ENCODE measurements at places on chromosomes 3 and 15. TPM values are rescaled to one million over a fixed set of nuclear protein-coding genes. Genes with fewer than 3 reads are reported as not detected.
A peak's percentile ranks its signal among the peaks of the same experiment; 100 is the strongest.

CNTN4 gene
- total RNA-seq = not detected

MYLK gene
- total RNA-seq = not detected

DNA sequence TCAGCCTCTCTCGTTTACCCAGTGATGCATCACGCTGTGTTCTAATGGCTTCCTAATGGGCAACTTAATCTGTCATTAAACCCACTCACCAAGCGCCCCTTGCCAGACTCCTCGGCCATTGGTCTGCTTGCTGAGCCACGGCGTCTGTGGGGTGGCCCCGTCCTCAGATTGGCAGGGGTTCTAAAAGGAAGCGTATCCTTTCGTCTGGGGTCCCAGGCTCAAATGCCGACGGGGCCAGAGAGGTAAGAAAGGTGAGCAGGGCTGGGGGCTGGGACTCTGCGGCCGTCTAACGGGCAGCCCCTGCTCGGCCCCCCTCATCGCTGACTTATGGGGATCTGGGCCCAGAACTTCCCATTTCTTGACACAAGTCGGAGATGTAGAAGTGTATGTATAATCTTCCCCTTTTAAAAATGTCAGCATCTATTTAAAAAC is 315.1 kb upstream of the PROK2 start:
- no peak for DNase-seq
- peak overlapping the region; percentile 86 for H3K4me3 ChIP-seq
- H3K27me3 ChIP-seq = no peaks in the 10 kb centered on the region
- peaks cover 14% of the 10 kb centered on the region for H3K4me1 ChIP-seq

DNA sequence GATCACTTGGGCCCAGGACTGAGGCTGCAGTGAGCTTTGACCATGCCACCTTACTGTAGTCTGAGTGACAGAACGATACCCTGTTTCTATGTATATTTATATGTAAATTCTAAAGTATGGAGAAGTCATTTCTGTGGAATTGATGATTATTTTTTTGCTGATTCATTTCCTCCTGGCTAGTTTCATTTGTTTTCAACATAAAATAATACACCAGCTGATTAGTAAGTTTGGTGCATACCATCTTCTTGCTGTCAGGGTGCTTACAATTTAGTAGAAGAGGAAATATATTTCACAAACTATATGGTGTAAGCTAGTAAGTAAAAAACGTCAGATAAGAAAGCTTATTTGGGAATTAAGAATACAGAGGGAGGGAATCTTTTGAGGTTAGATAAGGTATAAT is 36.0 kb downstream of the SLC25A26 start:
- H3K27me3 ChIP-seq = no peaks in the 10 kb centered on the region
- no peak overlapping the region for H3K4me3 ChIP-seq
- peaks cover 12% of the 10 kb centered on the region for H3K36me3 ChIP-seq
- DNase-seq = no peak
- H3K4me1 ChIP-seq = peaks cover 10% of the 10 kb centered on the region
- H3K27ac ChIP-seq = no peak overlapping the region

GRCh38 chr15:51883271-51883837 is 53.9 kb downstream of the TMOD3 start:
- peaks cover 15% of the 10 kb centered on the region for H3K4me1 ChIP-seq
- no peaks in the 10 kb centered on the region for H3K36me3 ChIP-seq
- no peak for DNase-seq
- no peak overlapping the region for H3K27ac ChIP-seq

- DNase-seq = no peak
- H3K27ac ChIP-seq = no peak overlapping the region
- H3K4me1 ChIP-seq = no peaks in the 10 kb centered on the region
- no peak overlapping the region for H3K4me3 ChIP-seq
- peaks cover 8% of the 10 kb centered on the region for H3K36me3 ChIP-seq
- peaks cover 14% of the 10 kb centered on the region for H3K27me3 ChIP-seq
Observed at GRCh38 chr15:71581398-71581930, 228.9 kb upstream of the NR2E3 start.

- no peak overlapping the region for H3K4me3 ChIP-seq
- no peak for DNase-seq
- no peaks in the 10 kb centered on the region for H3K4me1 ChIP-seq
- no peaks in the 10 kb centered on the region for H3K27me3 ChIP-seq
- H3K36me3 ChIP-seq = no peaks in the 10 kb centered on the region
Observed at GRCh38 chr3:104974316-104974715, 392.4 kb upstream of the ALCAM start.

DNA sequence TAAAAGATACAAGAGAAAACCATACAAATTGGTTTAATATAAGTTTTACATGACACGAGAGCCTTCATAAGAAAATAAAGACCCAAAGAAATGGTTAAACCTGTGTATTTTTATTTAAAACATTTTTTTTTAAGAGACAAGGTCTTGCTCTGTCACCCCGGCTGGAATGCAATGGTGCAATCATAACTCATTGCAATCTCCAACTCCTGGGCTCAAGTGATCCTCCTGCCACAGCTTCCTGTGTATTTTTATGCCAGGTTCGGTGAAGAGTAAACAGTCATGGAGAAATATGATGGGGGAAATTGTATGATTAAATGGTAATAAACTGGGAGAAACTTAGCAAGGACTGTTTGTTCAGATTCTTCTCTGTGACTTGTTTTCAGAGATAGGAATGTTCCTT is 441.0 kb downstream of the TUSC7 start:
- DNase-seq = no peak
- H3K4me3 ChIP-seq = no peak overlapping the region
- H3K4me1 ChIP-seq = no peaks in the 10 kb centered on the region
- no peaks in the 10 kb centered on the region for H3K27me3 ChIP-seq
- no peak overlapping the region for H3K27ac ChIP-seq

- H3K4me1 ChIP-seq = peaks cover 10% of the 10 kb centered on the region
- H3K27ac ChIP-seq = peak overlapping the region; percentile 34
Observed at GRCh38 chr3:49703443-49703927, 14.1 kb downstream of the RNF123 start.

DNA sequence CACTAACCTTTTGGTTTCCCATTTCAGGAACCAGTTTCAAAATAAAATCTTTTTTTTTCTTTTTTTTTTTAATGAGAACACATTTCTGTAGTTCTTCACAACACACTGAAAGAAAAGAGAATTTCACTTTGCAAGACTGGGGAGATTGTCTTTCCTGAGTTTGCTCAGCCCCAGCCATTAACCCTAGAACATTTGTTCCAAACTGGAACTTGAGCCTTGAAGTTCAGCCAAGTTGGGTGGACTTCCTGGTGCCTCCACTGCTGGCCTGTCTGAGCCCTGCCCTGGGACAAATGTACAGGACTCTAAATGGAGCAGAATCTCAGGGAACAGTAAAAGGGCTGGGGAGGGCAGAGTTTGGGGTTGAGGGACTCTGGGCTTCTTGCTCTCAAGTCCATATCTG is 196.4 kb upstream of the LPP start:
- no peak overlapping the region for H3K4me3 ChIP-seq
- H3K36me3 ChIP-seq = no peaks in the 10 kb centered on the region
- DNase-seq = no peak
- no peak overlapping the region for H3K27ac ChIP-seq
- H3K4me1 ChIP-seq = peaks cover 52% of the 10 kb centered on the region
- no peaks in the 10 kb centered on the region for H3K27me3 ChIP-seq

Data from naive thymus-derived CD8-positive, alpha-beta T cell (primary cell).